ENCODE measurements at places on chromosomes 1 and 21.

- no peak for DNase-seq
Measured at GRCh38 chr1:36938819-36939218, 95.5 kb downstream of the GRIK3 start.

DNA sequence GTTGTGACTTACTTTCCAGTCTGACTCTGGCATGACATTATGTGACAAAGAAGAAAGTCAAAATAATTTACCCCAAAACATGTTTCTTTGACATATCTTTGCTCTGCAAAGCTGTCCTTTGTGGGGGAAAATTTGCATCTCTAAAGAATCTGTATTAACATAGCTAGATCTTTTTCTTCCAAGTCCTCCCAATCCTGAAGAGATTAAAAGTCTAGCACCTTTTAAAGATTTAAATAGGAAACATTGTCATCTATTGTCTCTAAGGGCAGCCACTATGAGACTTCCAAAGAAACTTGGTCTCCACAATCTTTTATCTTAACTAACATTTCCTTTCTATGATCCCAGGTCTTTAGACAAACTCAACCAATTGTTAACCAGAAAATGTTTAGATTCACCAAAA, 16.0 kb downstream of the LRRC3 start:
- no peak for DNase-seq

- no peak for DNase-seq
Measured at GRCh38 chr21:43880111-43880985, 15.3 kb downstream of the AGPAT3 start.

DNA sequence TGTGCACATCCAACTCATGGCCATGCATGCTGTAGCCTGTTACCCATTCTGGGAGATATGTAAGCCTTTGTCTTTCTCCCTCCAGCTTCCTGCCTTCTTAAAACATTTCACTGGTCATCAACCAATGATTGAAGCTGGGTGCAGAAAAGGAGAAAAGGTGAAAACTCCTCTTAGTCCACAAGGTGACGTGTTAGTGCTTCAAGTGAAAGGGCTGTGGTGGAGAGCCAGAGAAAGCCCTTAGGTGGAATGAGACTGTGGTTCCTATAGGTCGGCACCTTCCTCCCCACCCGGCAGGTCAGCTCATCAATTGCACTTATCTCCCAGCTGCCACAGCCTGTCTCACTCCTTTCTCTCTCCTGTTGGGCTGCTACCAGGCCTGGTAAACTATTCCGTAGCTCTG, 30.4 kb downstream of the ERG start:
- DNase-seq: no peak

- DNase-seq: no peak
Measured at GRCh38 chr21:38861056-38861455, 55.3 kb downstream of the ETS2 start.

DNA sequence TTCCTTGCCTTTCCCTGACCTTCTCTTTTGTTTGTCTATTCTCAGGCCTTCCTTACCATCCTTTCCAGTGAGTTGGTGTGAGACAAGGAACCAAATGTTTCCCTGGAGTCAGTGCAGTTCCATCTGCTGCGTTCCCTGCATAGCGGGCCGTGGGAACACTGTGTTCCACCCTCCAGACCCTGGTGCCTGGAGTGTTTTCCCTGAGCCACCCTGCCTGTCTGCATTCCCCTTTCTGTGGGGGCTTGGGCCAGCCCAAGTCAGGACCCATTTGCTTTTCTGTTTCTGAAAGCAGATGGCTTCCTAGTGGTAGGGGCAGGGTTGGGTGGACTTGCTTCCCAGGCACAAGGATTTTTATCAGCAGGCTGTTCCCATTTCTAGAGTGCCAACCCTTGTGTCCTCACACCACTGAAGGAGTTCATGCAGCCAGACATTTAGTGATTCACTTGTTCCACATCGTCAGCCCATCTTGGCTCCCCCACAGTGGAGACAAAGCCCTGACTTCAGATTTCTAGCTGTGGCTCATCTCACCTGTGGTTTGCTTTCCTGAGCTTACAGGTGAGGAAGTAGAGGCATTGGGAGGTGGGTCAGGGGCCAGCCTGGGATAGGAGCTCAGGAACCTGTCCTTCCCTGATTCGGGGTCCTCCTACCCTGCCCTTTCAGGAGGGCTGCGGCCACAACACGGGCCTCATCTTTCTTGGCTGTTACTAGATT, 14.1 kb upstream of the MYOG start:
- DNase-seq: no peak

DNA sequence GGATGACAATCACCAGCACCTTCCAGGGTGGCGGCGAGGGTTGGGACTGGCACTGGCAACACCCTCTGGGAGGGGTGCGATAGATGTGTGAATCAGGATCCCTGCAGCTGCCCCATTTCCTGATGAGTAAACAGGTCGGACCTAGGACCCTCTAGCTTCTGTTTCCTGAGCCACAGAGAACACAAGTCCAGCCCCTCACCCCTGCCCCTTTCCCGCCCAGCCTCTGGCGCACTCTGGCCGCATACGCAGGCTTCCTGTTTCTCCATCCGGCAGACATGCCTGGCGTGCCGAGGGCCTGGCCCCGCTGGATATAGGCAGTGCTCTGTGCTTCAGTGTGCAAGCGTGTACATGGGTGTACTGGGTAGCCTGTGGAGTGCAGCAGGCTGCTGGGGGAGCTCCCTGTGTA, 4.6 kb downstream of the PEAR1 start:
- DNase-seq: no peak

DNA sequence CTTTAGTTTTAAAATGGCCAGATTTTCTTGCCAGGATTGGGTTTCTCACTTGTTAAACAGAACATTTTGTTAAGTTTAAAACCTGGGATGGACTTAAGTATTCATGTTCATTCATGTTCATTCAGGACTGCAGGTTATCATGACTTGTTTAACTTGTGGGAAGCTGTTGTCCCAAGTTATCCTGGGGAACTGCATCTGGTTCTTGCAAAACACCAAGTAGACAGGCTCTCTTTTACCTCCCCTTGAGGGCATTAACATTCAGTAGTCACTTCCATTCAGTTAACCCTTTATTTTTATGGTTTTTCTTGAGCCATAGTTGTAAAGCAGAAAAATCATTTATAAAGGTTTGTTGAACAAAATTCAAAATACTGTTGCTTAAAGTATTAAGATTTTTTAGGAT, 8.1 kb downstream of the SOD1 start:
- no peak for DNase-seq

DNA sequence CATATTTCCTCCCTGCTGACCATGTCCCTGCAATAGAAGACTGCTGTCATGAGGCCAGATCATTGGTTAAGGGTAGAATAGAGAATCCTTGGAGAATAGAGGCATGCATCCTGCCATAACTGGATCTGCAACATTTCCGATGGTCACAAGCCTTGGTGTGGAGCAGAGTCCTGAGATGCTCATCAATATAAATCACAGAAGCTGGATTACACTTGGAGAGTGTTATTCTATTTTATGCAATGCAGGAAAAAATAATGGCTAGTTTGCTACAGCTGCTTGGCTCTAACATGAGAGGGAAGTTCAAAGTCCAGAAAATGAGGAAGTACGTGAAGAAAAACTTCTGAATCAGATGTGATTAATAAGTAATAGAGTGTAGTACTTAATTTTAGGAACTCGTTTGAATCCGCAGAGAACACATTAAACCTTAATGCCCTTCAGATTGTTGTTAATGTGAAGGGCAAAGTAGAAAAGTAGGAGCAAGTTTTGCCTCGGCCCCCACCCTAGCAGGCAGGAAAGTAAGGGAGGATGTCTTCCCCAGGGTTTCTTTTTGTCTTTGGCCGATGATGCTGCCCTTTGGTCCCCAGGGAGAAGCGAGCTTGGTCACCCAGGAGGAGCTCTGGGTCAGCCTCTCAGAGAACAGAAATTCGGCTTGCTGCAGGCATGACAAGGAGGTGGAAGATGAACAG, 59.5 kb downstream of the KCNK1 start:
- no peak for DNase-seq
